ENCODE measurements at places on chromosomes 12 and 14. TPM values are rescaled to one million over a fixed set of nuclear protein-coding genes. Genes with fewer than 3 reads are reported as not detected.

The B4GALNT1 gene
- 7.6 TPM for total RNA-seq

The LGALS3 gene
- 417 TPM for total RNA-seq

DNA sequence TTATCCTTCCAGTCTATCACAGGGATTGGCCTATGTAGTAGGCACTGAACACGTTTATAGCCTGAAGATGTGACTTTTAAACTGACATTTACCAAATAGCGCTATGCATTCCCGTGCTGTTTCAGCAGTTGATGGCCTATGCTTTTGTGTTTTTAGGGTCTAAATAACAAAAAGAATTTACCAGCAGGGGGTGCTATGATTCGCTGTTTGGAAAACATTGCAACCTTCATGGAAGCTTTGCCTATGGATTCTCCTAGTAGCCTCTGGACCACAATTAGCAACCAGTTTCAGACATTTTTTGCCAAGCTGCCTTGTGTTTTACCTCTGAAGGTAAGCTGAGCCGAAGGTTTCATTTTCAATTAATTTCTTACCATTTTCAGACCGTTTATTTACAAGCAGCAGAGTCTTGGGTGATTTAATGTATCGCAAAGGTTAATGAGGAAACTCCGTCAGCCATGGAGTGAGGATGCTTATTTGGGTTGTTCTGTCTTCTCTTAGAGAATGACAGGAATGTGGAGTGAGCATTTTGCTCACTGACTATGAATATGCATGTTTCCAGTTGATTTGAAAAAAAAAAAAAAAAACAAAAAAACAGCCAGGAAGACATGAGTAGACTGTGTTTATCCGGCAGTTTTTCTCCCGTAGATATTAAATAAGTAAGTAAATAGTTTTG lies 133.1 kb downstream of the PRIMA1 start:
- no peak for DNase-seq
- H3K27ac ChIP-seq = no peak overlapping the region
- no peaks in the 10 kb centered on the region for H3K36me3 ChIP-seq
- no peaks in the 10 kb centered on the region for H3K4me1 ChIP-seq
- no peaks in the 10 kb centered on the region for H3K27me3 ChIP-seq

The ULK1 gene
- 33.1 TPM for total RNA-seq

GRCh38 chr14:52845081-52845480 lies 53.7 kb upstream of the GNPNAT1 start:
- H3K4me3 ChIP-seq = no peak overlapping the region
- H3K36me3 ChIP-seq = no peaks in the 10 kb centered on the region
- H3K4me1 ChIP-seq = peaks cover 14% of the 10 kb centered on the region

The GRIN2B gene
- total RNA-seq = 0.49 TPM

The APOLD1 gene
- total RNA-seq = 127 TPM

The GALNT8 gene
- 2.0 TPM for total RNA-seq

The OR4N2 gene
- total RNA-seq = not detected

DNA sequence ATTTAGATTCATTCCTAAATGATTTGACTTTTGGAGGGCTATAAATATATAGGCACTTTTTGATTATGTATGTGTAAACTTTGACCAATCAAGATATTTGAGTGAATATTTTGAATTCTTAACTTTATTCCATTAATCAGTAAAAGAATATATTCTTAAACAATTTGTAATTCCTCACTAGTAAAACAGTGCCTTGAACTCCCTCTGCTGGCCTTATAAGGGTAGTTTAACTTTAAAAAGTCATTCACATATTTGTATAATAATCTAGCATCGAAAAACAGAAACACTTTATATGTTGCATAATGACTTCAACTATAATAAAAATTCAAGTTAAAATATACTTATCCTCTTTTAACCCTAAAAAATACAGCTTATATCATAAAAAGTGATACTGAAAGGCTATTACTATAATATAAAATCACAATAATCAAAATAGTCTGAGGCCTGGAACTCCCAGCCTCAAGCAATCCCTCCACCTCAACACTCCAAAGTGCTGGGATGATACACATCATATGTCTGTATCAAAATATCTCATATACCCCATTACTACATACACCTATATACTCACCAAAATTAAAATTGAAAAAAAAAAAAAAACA lies 31.2 kb downstream of the CCDC59 start:
- H3K4me1 ChIP-seq = no peaks in the 10 kb centered on the region
- DNase-seq = no peak
- H3K36me3 ChIP-seq = no peaks in the 10 kb centered on the region
- H3K4me3 ChIP-seq = no peak overlapping the region
- H3K27me3 ChIP-seq = no peaks in the 10 kb centered on the region

The SDR9C7 gene
- 11.0 TPM for total RNA-seq

Measured in vagina (tissue), 2 donors.